Activated CD4-positive, alpha-beta T cell treated with anti-CD3 and anti-CD28 coated beads, Interleukin-2, amount 10 ng/mL, durations not matched to agents 24 days and 14 days (primary cell): ENCODE measurements at places on chromosomes 16 and 17. TPM values are rescaled to one million over a fixed set of nuclear protein-coding genes. Genes with fewer than 3 reads are reported as not detected.

DNA sequence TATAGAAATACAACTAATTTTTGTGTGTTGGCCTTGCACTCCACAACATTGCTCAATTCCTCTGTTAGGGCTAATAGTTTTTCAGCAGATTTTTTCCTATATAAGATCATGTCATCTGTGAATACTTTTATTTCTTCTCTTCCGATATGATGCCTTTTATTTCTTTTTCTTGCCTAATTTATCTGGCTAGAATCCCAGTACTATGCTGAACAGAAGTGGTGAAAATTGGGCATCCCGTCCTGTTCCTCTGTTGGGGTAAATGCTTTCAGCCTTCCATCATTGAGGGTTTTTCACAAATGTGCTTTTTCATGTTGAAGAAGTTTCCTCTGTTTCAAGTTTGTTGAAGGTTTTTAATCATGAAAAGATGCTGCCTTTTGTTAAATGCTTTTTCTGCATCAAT, 22.7 kb upstream of the TNFRSF13B start:
- DNase-seq, result no peak
- H3K4me1 ChIP-seq, result peaks cover 16% of the 10 kb centered on the region
- peaks cover 3% of the 10 kb centered on the region for H3K27me3 ChIP-seq
- no peak overlapping the region for H3K27ac ChIP-seq

DNA sequence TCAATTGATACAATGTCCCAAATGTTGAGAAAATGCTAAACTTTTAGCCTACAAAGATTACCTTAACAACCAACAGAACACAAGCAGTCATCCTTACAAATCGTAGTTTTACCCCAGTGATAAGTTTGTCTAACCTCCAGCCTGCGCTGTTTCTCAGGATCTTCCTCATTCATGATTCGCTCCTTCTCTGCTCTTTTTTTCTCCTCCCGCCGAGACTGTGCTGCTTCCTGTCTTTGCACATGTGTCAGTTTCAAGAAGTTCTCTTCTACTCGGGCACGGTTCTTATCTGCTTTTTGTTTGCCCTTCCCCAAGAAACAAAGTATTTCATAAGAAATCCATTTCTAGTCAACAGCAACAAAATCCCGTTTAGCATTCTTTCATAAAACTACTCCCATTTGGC, 10.2 kb upstream of the STRADA start:
- peaks cover 13% of the 10 kb centered on the region for H3K4me1 ChIP-seq
- peaks cover 57% of the 10 kb centered on the region for H3K36me3 ChIP-seq
- peak; percentile 80 for DNase-seq
- no peaks in the 10 kb centered on the region for H3K27me3 ChIP-seq

DNA sequence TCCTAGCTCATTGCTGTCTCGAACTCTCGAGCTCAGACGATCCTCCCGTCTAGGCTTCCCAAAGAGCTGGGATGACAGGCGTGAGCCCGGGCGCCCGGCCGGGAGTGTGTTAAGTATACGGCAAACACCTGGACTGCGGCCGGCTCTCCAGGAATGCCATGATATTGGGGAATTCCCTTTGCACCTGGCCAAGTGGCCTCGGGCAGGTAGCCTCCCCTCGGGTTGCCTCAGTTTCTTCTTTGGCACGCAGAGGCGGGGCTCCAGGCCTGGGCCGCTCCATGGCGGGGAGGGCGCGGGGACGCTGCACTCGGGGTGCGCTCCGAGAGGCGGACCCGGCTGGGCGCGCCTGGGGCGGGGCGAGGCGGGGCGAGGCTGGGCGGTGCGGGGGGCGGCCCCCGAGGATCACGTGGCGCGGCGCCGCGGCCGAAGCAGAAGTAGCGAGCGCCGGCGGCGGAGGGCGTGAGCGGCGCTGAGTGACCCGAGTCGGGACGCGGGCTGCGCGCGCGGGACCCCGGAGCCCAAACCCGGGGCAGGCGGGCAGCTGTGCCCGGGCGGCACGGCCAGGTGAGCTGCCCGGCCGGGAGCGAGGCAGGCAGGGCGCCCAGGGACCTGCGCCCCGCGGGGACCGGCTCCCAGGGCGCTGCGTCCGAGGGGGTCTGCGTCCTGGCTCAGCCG, at the start of gene PLCG2:
TSS of gene PLCG2 (plus strand) at position 431 of the 675 bp plus-strand sequence. CDS start 6,699 bp downstream, outside the sequence.
- DNase-seq, result peak; percentile 95
- H3K27ac ChIP-seq, result peak within 1 kb of the TSS; percentile 20
- peaks cover 10% of the 10 kb centered on the region for H3K4me1 ChIP-seq
- no peaks in the 10 kb centered on the region for H3K36me3 ChIP-seq
- H3K27me3 ChIP-seq, result peaks cover 52% of the 10 kb centered on the region

The KRT15 gene
- not detected in 2 replicates for total RNA-seq

The TNFRSF13B gene
- not detected in 2 replicates for total RNA-seq

DNA sequence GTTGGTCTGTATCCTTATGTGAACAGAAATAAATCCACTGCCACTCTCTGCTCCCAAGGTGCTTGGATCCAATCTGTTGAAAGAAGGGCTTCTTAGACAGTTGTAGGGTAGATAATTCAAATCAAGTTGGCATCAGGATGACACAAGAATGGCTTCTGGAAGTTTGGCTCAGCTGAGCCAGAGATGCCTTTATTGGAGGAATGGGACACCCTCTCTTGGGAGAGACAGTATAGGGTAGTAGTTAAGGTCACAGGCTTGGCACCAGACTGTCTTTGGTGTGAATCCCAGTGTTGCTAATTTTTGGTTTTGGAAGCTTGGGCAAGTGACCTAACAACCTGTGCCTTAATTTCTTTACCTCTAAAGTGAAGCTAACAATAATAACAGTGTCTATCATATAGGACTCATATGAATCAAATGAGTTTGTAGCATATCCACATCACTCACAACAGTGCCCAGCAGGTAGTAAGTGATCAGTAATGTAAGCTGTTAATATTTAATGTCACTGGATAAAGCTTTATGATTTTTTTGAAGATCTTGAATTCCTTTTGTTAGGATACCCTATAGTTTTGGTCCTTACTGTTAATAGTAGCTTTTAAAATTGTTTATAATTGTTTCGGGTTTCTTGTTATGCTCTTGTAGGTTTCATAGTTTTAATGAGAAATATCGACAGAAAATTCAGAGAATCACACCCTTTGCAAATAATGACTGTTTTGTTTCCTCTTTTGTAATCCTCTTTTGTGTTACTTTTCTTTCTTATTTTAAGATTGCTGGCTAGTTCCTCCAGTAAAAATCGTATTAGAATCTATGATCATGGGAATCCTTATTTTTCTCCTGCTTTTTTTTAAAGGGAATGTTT, 19.1 kb downstream of the ZNRF1 start:
- H3K27me3 ChIP-seq, result no peaks in the 10 kb centered on the region
- H3K4me1 ChIP-seq, result peaks cover 20% of the 10 kb centered on the region
- no peak for DNase-seq
- H3K36me3 ChIP-seq, result peaks cover 45% of the 10 kb centered on the region
- H3K4me3 ChIP-seq, result no peak overlapping the region

DNA sequence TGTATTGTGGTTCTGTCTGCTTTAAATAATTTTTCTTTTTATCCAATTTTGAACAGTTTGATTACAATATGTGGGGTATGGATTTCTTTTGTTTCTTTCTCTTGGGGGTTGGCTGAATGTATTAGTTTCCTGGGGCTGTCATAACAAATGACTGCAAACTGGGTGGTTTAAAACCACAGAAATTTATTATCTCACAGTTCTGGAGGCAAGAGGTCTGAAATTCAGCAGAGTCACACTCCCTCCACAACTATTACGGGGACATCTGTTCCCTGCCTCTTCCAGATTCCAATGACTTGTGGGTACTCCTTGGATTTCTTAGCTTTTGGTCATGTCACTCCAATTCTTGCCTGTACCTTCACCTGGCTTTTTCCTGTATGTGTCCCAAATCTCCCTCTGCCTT, 23.7 kb downstream of the COX11 start:
- peaks cover 7% of the 10 kb centered on the region for H3K4me1 ChIP-seq
- H3K36me3 ChIP-seq, result no peaks in the 10 kb centered on the region
- H3K27me3 ChIP-seq, result peaks cover 6% of the 10 kb centered on the region
- DNase-seq, result no peak
- no peak overlapping the region for H3K27ac ChIP-seq

- H3K27ac ChIP-seq, result no peak overlapping the region
- DNase-seq, result no peak
- no peak overlapping the region for H3K4me3 ChIP-seq
- no peaks in the 10 kb centered on the region for H3K27me3 ChIP-seq
- H3K4me1 ChIP-seq, result no peaks in the 10 kb centered on the region
Observed at GRCh38 chr16:9330095-9330494, 238.7 kb downstream of the HAPSTR1 start.

The FOXJ1 gene
- 0.07 and 0.35 TPM in 2 replicates for total RNA-seq

DNA sequence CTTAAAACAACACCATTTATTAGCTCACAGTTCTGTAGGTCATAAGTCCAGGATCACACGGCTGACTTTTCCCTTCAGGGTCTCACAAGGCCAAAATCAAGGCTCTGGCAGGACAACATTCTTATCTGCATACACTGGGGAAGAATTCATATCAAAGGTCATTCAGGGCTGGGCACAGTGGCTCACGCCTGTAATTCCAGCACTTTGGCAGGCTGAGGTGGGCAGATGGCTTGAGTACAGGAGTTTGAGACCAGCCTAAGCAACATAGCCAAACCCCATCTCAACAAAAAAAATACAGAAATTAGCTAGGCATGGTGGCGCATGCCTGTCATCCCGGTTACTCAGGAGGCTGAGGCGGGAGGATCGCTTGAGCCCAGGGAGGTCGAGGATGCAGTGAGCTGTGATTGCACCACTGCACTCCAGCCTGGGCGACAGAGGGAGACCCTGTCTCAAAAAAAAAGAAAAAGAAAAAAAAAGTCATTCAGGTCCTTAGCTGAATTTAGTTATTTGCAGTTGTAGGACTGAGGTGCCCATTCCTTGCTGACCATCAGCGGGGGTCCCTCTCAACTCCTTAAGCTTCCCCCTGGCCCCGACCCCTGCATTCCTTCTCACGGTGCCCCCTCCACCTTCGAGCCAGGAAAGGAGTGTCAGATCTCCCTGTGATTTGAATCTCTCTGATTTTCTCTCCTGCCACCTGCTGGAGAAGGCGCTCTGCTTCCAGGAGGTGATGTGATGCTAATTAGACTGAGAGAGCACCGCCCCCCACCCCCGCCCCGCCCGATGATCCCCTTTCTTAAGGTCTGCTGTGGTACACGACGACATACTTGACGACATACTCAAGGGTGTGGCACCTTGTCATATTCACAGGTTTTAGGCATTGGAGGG, 91.8 kb upstream of the CLEC18A start:
- H3K27ac ChIP-seq, result peak overlapping the region; percentile 8
- peak; percentile 59 for DNase-seq
- peaks cover 12% of the 10 kb centered on the region for H3K36me3 ChIP-seq
- peaks cover 4% of the 10 kb centered on the region for H3K4me1 ChIP-seq
- no peak overlapping the region for H3K4me3 ChIP-seq
- H3K27me3 ChIP-seq, result no peaks in the 10 kb centered on the region

The FOXF1 gene
- total RNA-seq, result not detected in 2 replicates

DNA sequence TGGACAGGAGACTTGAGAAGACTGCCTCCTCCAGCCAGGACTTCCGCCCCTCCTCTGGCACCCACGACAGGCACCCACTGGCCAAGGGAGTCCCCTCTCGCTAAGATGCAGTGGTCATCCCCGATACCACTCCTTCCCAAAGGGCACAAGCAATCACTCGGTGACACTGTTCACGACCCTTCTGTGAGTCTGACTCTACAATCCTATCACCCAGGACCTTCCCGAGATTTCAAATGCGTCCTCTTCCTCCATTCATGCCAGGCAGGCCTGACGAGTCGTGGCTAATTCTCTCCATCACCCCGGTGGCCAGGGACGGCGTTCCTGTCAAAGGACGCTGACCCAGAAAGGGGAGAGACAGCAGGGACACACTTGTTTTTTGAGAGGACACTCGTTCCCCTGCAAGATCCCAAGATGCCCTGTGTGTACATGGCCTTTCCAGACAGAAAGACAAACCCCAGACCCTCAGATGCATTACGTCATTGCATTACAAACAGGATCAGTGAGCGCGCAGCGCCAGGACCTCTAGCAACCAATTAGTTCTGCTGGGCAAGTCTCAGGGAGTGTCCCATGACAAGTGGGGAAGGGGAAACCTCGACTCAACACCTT, 12.2 kb downstream of the FBXO31 start:
- H3K27me3 ChIP-seq, result no peaks in the 10 kb centered on the region
- H3K4me1 ChIP-seq, result peaks cover 30% of the 10 kb centered on the region
- no peak overlapping the region for H3K4me3 ChIP-seq
- no peak overlapping the region for H3K27ac ChIP-seq

The C1QL1 gene
- 0.21 and 0.42 TPM in 2 replicates for total RNA-seq

The LAT gene
- total RNA-seq, result 228 and 238 TPM in 2 replicates

The NBR1 gene
- 51.2 and 53.5 TPM in 2 replicates for total RNA-seq

DNA sequence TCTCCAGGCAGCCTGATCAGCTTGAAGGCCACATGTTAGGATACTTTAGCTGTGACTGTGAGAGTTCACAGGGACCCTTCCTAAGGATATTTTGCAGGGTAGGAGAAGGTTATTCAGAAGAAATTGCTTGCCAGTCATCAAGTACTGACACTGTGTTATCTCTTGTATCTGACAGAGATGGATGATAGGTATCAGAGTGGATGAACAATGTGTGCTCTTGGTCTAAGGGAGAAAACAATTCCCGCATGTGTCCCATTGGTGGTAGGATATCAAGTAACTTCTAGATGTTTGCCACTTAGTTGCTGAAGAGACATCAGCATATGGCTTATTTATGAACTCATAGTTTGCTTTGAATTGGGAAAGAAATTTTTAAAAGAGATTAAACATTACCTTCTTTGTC, 219.3 kb downstream of the SPECC1 start:
- no peak for DNase-seq
- peaks cover 17% of the 10 kb centered on the region for H3K4me1 ChIP-seq
- no peaks in the 10 kb centered on the region for H3K36me3 ChIP-seq
- H3K4me3 ChIP-seq, result no peak overlapping the region
- no peak overlapping the region for H3K27ac ChIP-seq
- H3K27me3 ChIP-seq, result no peaks in the 10 kb centered on the region
